ENCODE measurements at places on chromosomes 1 and 21.

- peak; percentile 41 for DNase-seq
Measured at GRCh38 chr1:212062832-212063438, 27.4 kb downstream of the DTL start.

DNA sequence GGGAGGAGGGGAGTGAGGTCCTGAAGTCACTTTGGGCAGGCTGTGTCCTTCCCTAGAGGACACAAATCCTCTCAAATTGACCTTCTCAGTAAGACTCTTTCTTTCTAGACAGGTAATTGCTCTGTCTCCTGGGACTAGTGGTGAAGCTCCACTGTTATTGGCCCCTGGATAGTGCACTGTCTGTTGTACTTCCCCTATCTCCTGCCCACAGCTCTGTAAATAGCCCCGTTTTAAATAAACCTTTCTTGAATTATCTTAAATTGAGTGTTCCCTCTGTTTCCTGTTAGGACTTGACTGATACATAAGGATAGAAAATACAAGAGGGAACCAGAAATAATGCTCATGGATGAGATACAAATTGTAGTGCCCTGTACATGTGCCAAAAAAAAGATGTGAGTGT lies 229.5 kb upstream of the USP24 start:
- no peak for DNase-seq

- DNase-seq: no peak
Measured at GRCh38 chr21:35521293-35521692, 472.2 kb upstream of the RUNX1 start.

- no peak for DNase-seq
Measured at GRCh38 chr1:23357138-23357908, 12.3 kb downstream of the ZNF436 start.

GRCh38 chr1:207938016-207938415 lies 27.1 kb upstream of the CD34 start:
- DNase-seq: no peak

- DNase-seq: no peak
Measured at GRCh38 chr1:91020486-91020885, 1.3 kb downstream of the ZNF644 start.

DNA sequence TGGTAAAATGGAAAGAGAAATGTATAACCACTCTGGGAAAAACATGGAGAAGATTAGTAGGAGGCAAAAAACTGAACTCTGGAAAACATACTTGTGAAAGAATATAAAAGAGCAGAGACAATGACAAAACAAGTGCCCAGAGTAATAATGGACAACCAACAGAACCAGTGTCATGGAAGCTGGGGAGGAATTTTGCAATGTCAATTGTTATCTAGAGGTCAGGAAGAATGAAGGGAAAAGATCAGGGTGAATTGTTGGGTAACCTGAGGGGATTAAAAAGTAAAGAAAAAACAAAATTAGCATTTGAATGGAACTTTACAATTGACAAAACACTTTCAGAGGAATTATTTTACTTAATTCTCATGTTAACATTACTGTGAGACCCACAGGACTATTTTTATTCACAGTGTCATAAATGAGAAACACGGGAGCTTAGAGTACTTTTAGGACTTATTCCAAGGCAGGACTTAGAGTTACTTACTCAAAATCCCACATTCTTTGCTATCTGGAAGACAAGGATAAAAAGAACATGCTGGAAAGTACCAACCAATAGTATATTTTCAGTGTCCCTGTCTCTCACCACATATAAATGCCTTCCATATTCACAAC lies 19.5 kb downstream of the JAM2 start:
- DNase-seq: no peak

GRCh38 chr1:116763116-116763786 lies 9.0 kb downstream of the CD2 start:
- no peak for DNase-seq

DNA sequence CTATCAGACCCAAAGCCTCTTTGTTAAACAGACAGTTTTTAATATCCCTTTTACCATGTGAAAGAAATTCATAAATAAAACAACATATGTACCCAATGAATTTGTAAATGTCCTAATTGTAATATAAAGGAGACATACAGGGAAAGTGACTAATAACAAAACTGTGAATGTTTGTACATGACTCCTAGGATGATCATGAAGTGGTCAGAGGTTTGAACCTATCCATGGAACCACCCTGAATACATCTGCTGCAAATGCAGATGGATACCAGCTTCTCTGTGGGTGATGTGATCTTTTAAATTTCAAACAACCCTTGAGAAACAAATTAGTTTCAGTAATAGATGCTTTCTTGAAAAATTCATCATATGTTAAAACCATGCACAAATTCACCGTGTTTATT lies 16.7 kb upstream of the ACBD3 start:
- no peak for DNase-seq

DNA sequence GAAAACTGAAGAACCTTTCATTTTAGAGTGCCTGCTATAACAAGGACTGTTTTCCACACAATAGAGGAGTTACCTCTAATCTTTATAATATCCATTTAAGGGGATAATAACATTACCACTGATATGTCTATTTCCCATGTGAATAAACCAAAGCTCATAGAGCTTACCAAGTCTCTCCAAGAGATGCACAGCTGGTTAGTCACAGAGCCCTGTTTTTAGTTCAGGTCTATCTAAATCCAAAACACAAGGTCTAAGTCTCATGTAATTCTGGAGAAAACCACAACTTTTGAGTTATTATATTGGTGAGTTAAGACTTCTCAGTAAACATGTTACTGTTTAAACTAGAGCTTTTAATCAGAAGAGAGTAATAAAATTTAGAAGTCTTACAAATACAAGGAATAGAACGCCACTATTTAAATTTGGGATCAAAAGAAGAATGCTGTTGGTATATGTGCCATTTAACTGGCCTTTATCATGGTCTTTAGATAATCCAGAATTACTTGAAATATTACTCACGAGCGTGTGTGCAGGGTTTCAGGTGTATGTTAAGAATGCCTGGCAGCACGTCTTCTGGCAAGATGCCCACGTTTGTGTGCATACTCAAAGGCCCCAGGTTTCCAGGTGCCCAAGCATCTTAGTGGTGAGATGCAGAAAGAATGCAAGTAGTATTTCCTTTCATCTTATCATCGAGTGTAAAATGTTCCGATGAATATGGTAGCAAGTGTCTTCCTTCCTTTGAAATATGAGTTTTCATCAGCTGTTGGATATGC lies 190.6 kb downstream of the FMN2 start:
- no peak for DNase-seq

DNA sequence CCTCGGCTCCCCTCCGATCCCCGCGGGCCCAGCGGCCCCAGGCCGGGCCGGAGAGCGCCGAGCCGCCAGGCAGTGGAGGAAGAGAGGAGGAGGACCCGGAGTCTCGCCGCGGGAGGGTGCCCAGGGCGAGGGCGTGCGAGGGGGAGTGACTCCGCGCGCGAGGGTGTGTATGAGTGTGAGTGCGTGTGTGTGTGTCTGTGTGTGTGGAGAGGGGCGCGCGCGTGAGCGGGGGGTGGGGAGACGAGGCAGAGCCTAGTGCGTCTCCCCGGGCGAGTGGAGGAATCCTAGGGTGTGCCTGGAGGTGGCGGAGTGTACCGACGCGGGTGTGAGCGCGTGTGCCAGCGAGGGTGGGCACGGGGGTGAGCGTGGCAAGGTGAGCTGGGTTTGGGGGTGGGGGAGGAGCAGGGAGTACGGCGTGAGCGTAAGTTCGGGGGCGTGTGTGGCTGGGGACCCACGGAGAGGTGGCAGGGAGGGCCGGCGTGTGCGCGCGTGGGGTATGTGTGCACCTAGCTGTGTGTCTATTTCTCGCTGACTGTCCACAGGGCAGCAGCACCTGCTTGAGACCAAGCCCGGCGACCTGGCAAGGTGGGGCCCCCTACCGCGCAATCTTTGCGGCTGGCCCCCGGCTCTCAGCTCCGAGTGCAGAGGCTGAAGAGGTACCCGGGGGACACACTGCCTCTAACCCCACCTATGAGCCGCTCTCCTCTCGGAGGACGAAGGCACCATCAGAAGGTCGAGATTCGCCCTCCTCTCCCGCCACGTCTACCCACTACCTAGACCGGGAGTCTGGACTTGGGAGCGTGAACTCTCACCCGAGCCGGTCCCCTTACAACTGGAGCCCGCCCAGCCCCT lies 784 bp upstream of the KCND3 start:
- no peak for DNase-seq
